ENCODE measurements at places on chromosomes 1 and 21.

DNA sequence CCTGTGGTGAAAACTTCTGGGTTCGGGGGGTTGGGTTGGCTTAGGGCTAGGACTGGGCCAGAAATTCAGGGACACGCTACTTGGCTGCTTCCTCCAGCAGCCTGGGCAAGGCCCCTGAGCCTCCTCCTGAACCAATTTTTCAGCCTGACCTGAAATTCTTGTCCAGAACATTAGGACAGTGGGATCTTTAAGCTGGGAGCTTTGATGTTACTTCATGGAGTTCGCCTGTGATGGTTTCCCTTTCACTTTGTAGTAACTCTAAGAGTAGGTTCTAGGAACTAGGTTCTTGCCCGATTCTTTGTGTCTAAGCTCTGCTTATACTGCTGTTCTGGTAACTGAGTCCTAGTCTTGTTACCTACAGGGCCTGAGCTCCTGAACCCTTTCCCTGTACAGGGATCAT is 75.3 kb downstream of the S1PR1 start:
- DNase-seq = no peak

DNA sequence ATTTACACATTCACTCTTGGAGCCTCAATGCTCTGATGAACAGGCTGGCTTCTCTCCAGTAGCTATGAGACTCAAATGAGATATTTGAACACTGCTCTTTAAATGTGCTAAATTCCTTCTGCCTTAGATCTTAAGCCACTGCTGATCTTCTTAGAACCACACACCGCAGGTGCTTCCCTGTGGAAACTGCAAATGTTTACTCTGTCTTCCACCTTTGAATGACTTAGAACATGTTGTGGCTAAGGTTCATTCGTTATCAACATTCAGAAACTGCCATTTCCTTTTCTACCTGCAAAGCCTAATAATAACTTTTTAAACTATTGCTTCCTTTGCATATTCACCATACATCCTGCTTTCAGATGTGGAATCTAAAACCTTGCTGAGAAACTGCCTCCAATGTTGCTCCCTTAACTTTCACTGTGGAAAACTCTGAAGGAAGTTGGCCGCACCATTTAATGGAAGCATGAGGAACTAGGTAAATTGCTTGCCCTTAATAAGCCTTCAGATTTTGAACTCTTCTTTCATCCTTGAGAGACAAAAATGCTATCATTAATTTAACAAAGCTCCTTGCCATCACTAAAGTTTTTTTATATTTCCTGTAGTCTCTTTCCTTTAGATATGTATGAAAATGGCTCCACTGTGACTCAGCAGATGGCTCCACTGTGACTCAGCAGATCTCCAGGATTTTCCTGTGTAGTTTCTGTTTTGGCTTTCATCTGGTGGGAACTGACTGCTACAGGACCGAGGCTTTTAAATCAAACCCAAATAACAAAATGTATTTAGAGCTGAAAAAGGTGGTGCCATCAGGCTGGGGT is 143.8 kb downstream of the TNFSF18 start:
- no peak for DNase-seq

GRCh38 chr1:48878191-48878940 is 101.7 kb upstream of the BEND5 start:
- DNase-seq = no peak

DNA sequence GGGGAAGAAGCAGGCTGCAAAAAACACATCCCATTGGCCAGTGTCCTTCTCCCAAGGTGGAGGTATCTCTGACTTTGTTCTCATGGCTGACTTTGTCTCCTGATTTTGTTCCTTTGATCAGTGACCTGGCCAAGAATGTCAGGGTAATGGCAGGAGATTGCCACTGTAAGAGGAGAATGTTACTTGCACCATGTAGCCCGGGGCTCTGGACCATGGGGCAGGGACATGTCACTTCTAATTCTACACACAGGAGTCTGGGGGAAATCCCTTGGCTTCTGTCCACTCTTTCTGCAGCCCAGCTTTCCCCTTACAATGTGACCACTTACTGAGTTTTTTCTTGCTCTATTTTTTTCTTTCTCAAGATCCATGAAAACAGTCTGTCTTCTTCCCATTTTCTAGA is 87.7 kb upstream of the LRRN2 start:
- no peak for DNase-seq

DNA sequence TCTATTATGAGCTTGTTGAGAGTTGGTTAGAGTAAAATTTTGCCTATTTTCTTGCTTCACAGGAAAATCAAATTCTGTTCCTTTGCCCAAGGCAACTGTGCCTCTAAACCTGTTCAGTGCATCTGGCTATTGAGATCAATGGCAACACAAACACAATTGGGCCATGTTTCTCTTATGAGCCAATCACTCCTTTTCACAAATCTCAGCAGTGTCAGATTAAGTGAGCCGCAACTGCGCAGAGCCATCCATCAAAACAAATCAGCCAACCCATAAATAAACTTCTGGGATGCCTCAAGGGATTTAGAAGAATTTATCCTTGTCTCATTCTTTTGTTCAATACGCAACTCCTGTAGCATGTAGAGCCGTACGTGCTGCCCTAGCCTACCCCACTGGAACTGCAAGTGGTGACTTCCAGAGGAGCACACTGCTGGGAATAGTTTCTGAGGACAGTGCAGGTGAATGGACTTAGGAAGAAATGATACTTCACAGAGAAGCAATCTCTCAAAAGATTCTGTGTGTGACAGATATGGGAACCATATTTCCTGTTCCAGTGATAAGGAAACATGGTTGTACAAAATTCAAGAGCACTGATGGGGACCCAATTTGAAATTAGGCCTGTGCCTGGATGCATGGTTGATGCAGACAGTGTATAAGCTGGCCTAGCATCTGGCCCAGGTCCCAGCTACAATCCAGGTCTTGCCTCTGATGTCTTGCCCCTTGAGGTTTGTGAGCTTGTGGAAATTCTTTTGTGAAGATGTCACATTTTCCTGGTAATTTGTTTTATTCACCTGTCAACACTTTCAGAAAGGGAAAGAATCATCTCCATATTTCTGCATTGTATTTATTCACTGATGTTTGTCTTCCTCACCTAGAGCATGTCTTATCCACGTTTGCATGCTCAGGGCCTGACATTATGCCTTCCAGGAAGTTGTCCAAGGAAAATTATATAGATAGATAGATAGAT is 166.2 kb downstream of the URB2 start:
- no peak for DNase-seq

DNA sequence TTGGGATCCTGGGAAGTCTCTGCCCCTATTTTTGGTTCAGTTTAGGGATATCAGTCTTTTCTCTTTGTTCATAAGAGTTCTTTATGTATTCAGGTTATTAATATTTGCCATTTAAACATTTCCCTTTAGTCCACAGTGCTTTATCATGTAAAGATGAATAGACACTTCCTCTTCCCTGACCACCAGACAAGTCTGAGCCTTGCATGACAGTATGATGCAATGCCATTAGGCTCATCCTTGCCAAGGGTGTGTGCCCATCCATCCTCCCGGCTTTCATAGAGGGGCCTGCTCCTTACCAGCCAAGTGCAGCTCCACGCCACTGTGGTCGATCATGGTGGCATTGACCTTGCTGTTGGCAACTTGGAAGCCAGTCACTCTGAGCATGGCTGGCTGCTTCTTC is 52.1 kb downstream of the ZSCAN20 start:
- DNase-seq = no peak

DNA sequence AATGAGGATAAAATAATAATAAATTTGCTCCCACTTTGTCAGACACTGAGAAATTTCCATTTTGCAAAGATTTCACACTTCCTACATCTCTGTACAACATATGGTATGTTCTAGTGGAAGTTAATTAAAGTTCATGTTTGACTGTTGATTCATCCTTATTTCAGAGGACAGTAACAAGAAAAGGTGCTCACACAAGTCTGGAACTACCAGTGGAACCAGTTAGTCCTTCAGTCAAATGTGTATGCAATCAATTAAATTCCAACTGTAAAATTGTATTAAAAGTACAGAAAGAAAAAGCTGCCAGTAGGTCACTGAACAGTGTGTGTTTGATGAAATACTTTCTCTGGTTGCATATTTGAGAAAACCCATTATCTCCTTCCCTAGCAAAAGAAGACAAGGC is 496.0 kb upstream of the PKN2 start:
- DNase-seq = no peak

- DNase-seq = no peak
Observed at GRCh38 chr1:62237950-62238374, 43.3 kb downstream of the L1TD1 start.

DNA sequence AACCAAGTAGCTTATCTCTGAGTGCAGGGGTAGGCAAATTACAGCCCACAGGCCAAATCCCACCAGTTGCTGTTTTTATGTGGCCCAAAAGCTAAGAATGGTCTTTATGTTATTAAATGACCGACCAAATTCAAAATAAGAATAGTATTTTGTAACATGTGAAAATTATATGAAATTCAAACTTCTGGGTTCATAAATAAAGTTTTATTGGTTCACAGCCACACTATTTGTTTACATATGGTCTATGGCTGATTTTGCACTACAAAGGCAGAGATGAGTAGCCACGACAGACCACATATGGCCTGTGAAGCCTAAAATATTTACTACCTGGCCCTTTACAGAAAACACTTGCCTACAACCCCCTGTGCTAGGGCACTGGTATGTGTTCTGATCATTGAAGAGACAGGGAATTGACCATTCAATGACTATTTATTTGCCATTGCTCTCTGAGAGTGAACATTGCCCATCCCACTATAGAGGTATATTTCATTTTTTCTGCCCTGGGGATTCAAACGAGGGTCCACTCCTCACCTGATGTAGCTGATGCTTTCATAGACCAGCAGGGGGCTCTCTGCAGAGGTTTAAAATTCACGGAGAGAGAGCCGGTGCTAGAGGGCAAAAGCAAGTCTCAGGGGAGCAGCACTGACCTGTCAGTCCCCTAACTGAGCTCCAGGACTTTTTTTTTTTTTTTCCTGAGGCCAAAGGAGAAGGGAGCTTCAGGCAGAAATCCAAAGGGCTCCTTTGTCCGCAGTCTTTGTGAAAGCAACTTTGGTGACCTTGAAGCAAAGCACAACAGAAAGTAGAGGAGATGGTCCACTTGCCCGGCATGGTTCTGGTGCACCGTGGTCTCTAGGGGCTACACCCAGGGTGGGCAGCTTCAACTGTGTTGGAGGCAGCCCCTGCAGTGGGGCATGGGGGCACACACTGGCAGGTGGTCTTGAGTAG is 7.3 kb upstream of the GNL2 start:
- DNase-seq = no peak

GRCh38 chr1:232627171-232627570 is 2.8 kb downstream of the SIPA1L2 start:
- no peak for DNase-seq

DNA sequence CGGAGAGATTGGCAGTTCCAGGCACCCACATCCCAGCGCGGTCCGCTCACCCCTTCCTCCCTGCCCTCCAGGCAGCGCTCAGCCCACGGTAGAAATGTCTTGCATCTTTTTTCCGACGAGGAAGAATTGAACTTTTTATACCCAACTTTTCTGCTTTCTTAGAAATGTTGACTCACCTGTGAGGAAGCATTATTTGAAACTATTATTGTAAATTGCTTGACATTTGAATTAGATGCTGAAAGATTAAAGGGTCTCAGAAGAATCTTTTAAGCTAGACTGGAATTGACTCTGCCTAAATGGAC is 912 bp upstream of the SIPA1L2 start:
- no peak for DNase-seq

- no peak for DNase-seq
Observed at GRCh38 chr1:114122941-114123618, 30.6 kb downstream of the SYT6 start.

DNA sequence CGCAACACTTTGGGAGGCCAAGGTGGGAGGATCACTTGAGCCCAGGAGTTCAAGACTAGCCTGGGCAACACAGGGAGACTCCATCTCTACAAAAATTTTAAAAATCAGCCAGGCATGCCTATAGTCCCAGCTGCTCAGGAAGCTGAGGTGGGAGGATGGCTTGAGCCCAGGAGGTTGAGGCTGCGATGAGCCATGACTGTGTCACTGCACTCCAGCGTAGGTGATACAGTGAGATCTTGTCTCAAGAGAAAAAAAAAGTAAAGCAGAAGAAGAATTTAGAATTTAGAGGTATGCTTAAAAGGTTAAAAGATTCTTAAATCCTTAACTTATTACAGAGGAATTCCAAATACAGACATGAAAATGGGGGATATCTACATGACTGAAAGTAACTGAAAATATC is 79.5 kb downstream of the SMYD3 start:
- no peak for DNase-seq
